ENCODE measurements at places on chromosomes 6 and 20.
A peak's percentile ranks its signal among the peaks of the same experiment; 100 is the strongest.

- no peak for DNase-seq
Measured at GRCh38 chr20:50593005-50593335, 82.8 kb downstream of the PTPN1 start.

GRCh38 chr6:30763618-30764489, 19.5 kb upstream of the IER3 start:
- no peak for DNase-seq

GRCh38 chr20:21981597-21982344, 276.3 kb downstream of the PAX1 start:
- DNase-seq: no peak

DNA sequence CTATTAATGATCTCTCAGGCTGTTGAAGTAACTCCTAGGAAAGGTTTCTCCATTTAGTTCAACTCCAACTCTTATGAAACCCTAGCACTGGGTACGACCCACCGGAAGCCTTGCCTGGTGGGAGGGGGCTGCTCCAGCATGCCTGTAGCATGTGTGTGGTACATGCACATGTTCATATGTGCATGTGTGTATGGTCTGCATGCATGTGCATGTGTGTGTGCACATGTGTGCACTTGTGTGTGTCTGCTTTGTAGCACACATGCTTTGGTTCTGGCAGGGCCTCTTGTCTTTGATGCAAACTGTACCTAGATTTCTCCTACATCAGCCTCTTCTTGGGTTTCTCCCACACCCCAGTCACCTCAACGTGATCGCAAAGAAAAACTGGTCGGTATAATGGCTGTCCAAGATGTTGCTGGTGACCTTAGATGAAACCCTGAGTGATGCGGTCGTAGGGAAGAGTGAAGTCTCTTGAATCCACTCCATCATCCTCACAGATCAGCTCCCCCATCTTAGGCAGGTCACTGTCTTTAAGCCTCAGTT, 193.5 kb downstream of the MYLK4 start:
- DNase-seq: no peak

- DNase-seq: peak; percentile 3
Measured at GRCh38 chr6:138970856-138971425, 17.1 kb downstream of the REPS1 start.

DNA sequence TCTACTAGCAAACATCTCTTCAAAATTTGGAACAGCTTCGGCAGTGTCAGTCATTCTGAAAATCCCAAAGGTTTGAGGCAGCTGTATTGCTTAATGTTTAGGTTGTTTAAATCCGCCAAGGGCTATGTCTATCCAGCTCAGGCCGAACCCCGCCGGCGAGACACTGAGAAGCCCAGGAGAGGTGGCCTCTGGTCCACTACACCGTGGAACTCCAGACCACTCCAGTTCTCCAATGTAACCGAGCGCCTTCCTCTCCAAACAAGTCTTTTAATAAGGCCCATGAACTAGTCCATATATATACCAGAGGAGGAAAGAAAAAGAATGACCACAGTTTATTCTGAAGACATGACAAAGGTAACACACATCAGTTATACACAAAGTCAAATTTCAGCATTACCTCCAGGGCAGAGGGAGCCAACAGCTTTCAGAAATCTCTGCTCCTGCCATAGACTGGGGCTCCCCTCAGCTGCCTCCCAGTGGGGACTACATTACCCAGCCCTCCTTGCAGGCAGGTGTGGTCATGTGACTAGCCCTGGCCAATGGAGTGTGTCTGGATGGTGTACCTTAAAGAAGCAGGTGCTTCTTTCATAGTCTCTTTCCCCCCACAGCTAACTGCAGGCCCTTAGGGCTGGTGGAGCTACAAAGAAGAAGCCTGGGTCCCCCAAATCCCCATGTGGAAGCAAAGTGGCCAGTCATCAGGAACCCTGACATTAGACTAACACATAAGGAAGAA, at the start of gene RAMACL:
RAMACL (minus strand) TSS at position 255 of the 733 bp plus-strand sequence; CDS start at position 54, 201 bp downstream.
- no peak for DNase-seq

GRCh38 chr6:23870496-23870895, 255.5 kb upstream of the NRSN1 start:
- no peak for DNase-seq

DNA sequence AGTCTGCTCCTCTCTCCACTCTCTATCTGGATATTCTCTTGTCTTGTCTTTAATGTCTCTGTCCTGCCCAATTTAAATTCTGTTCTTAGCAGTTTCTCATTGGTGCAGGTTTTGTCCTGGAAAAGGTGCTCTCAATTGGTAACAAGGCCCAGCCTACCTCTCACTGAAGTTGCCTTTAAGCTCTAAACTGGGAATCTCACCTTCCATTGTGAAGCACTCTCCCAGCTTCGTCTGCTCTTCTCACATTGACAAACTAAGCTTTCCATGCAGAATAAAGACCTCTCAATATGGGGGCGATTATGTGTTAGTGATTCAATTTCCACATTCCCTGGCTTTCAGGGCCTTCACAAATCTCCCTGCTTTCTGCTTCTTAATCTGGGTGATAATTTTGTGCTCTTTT, 1712.2 kb downstream of the GRIK2 start:
- DNase-seq: no peak

- peak; percentile 62 for DNase-seq
Measured at GRCh38 chr20:59144179-59144830, 19.3 kb upstream of the ZNF831 start.

- no peak for DNase-seq
Measured at GRCh38 chr6:97177905-97178304, 105.1 kb downstream of the MMS22L start.

- DNase-seq: no peak
Measured at GRCh38 chr6:147459780-147460179, 48.7 kb upstream of the SAMD5 start.

DNA sequence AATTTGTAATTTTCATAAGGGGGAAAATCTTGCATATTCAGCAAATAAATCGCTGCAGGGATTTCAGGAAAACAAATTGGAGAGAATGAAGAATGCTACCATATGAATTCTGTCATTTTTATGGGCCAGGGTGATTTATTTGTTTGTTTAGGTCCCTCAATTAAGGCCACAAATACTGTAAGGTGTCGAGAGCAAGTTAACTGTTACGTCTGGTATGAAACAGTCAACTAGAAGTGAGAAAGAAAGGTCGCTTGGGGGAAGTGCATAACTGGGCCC, 166.9 kb upstream of the TSHZ2 start:
- no peak for DNase-seq

GRCh38 chr6:159973951-159974350, 5.1 kb downstream of the IGF2R start:
- no peak for DNase-seq

GRCh38 chr6:149132336-149132735, 185.2 kb upstream of the TAB2 start:
- no peak for DNase-seq

DNA sequence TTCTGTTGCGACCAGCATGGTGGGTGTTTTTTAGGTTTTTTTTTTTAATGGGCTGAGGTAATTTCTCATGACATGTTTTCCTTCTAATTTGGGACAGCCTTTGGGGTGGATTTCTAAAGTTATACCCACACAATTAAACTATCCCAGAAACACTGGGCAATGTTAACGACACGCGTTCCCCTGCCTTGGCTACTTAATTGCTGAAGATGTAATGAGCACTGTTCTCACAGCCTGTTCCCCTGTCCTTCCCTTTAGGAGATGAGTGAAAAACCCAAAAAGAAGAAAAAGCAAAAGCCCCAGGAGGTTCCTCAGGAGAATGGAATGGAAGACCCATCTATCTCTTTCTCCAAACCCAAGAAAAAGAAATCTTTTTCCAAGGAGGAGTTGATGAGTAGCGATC, 5.2 kb downstream of the NOP56 start:
- no peak for DNase-seq

GRCh38 chr6:29489286-29489685, 1.5 kb upstream of the MAS1L start:
- no peak for DNase-seq

GRCh38 chr6:151731313-151731712, 76.2 kb upstream of the ESR1 start:
- DNase-seq: no peak

DNA sequence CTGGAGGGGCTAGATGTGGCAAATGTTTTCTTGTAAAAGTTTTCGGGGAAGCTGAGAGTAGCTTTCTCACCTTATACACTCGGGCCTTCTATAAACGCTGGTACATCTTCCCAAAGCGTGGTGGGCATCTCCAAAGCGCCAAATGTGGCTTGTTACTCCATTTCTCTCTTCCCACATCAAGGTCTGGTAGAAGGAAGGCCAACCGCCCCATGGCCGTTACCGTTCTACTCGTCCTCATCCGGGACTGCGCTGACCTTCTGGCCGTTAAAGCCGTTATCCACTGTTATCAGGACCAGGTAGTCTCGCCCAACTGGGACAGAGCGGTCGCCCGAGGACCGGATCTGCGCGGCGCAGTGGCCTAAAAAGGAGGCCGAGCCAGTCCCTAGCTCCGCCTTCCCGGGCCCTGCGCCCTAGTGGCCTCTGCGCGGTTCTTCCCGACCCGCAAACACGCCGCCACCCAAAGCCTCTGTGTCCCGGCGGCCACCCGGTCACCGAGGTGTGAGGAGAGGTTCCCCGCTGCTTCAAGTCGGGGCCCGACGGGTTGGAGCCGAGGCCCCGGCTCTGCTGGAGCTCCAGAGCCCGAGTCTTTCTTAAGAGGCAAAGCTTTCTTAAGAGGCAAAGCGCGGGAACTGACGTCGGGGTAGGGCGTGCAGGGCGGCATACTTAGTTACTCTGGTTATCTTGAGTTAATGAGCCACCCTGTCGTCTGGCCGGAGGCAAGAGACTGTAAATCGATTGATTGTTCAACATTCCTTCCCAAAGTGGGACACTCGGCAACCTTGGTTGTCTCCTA, 90.5 kb downstream of the GPX5 start:
- DNase-seq: no peak

GRCh38 chr6:117494283-117494682, 11.8 kb downstream of the DCBLD1 start:
- no peak for DNase-seq

DNA sequence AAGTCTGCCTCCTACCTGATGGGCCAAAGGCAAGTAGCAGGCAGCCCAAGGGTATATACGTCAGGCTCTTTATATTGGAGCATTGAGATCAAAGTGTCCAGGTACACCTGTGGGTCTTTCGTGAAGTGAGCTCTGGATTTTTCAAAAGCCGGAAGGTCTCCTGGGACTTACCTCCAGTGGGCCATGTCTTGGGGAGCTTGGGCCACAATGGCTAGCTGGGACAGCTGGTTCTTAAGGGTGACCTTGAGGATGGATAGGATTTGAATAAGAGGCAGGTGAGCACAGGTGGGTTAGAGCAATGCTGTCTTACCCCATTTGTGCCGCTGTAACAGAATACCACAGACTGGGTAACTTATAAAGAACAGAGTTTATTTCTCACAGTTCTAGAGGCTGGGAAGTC, 153.4 kb downstream of the CDC5L start:
- DNase-seq: no peak

- no peak for DNase-seq
Measured at GRCh38 chr6:91117550-91117949, 530.7 kb upstream of the MAP3K7 start.

DNA sequence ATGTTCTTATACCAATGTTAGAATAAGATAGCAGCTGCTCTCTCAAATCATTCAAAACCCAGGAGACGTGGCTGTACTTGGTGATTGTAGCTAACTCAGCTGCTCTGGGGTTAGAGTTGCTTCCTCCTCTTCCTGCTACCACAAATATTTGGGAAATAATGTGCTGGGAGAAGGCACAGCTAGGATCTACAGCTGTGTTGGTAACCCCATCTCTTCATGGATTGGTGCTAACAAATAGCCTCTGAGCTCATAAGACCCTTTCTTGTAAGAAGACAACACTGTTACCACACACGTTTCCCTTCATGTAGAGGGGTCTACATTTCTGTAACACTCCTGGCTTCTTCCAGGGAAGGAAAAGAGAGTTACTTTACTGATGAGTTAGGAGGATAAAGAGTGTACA, 911.0 kb upstream of the CITED2 start:
- DNase-seq: no peak

DNA sequence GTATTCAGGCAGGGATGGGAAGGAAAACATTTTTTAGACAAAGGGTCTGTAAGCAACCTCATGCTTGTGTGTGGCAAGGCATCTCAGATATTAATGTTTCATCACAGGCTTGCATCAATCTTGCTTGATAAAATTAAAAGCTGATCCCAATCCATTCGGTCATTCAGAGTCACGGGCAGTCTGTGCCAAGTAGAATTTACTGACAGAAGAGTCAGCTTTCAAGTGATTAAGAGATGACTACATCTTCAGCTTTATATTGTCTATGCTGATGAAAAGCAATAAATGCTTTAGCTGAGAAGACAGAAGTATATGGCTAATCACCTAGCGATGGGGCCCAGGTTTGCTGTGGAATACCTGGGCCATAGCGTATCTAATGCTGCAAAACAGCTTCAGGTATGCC, 3.5 kb downstream of the PLEKHG1 start:
- DNase-seq: no peak

DNA sequence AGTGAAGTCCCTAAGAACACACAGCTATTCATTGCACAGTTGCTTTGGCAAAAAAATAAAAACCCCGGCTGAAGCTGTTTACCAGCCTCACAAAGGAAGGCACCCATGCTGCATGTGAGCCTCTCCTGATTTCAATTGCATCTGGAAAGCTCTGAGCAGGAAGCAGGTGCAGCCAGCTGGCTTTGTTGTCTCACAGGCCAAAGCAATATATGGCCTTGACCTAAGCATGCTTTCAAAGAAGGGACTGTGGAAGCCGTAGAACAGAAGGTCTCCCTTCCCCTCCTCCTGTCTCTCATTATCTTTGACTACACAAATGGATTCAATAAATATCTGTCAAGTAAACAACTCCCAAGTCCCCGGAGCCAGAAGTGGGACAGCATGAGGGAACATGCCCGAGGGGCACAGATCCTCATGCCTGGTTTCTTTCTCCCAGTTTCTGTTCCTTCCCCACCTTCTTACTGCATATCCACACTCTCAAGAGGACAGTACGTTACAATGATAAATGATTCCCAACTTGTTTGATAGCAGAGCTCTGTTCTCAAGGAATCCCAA, 57.2 kb upstream of the PCSK2 start:
- no peak for DNase-seq

- DNase-seq: no peak
Measured at GRCh38 chr6:84508981-84509380, 255.4 kb downstream of the TBX18 start.

DNA sequence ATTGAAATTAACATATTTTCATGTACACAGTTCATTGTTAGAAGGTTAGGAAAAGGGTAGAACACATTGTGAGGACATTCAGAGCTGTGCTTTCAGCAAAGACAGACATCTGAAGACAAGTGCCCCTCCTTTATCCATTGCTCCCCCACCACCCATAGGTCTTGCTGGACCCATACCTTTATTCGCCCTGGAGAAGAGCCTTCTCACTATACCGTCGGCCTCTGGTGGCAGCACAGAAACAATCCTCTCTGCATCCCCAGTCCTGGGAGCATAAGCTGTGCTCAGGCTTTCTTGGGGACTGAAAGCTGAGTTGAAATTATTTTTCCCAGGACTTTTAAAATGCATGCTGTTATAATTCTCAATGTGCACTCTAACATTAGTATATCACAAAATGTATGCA, 372.3 kb downstream of the EPHA7 start:
- DNase-seq: no peak

DNA sequence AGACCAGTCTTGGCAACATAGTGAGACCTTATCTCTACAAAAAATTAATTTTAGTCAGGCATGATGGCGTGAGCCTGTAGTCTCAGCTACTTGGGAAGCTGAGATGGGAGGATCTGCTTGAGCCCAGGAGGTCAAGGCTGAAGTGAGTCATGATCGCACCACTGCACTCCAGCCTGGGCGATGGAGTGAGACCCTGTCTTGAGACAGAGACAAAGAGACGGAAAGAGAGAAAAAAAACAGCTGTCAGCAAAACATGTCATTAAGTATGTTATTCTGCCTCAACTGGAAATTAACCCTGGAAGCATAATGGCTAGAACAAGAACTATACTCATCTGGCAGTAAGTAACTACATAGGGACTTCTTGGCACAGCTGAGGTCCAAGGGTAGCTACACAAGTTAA, 7.2 kb downstream of the MMS22L start:
- no peak for DNase-seq

All from stimulated activated CD8-positive, alpha-beta memory T cell treated with anti-CD3 and anti-CD28 coated beads, Interleukin-7, amount 100 ng/mL, for 4 hours (primary cell).